ENCODE measurements at places on chromosomes 5 and 9.

- no peak for DNase-seq
Measured at GRCh38 chr5:164336906-164337305, 831.5 kb downstream of the MAT2B start.

DNA sequence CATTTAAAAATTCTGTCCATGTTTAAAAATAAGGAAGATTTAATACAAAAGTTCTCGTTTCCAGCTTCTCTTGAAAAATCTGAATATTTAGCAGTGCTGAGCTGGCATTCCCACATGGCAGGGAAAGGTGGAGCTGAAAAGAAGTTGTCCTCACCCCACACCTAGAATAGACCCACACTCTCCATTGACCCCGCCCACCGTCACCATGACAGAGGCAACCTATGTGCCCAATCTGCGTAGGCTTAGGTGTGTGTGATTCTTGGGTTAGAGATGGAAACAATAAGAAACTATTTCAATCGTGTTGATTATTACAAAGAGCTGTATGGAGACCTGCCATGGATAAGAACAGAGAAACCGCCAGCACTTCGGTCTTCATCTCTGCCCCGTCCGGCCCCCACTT is 8.9 kb upstream of the STK32A start:
- DNase-seq = no peak

DNA sequence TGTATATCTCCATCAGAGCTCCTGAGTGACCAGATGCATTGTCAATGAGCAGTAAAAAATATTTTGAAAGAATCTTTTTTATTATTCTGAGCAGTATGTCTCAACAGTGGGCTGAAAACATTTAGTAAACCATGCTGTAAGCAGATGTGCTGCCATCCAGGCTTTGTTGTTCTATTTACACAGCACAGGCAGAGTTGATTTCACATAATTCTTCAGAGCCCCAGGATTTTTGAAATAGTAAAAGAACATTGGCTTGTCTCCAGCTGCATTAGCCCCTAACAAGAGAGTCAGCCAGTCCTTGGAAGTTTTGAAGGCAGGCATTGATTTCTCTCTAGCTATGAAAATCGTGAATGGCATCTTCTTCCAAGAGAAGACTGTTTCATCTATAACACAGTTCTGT is 25.2 kb upstream of the ENTREP1 start:
- no peak for DNase-seq

DNA sequence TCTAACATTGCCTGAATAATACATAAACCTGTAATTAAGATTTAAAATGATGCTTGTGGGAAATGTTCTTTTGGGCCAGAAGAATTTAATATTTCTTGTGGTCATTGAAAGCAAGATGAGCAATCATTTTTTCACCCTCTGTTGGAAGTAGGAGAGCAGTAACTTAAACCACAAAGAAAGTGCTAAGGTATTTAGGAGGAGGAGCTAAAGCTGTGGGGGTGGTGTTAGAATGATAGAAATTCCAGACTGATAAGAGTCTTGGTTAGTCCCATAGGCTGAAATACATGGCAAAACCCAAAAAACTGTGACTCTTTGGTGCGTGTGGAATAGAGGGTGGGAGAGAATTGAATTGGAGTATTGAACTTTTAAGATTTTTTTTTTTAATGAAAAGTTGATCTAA is 247.0 kb downstream of the YTHDC2 start:
- no peak for DNase-seq

DNA sequence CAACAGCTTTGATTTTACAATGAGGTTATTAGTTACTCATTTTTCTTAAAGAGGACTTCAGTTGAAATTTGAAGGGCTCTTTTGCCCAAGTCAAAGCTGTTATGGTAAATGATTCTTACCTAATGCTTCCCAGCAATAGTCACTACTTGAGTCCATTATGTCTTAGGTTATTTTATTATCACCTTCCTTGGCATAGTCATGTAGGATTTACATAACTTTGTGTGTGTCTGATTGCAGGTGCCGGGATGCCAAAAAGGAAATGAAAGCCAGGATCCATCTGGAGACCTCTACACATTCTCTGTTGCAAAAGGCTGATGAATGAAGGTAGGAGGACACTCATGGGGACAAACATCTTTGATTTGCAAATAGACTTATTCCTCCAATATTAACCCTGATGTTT is 38.8 kb upstream of the PLPPR1 start:
- DNase-seq = no peak

DNA sequence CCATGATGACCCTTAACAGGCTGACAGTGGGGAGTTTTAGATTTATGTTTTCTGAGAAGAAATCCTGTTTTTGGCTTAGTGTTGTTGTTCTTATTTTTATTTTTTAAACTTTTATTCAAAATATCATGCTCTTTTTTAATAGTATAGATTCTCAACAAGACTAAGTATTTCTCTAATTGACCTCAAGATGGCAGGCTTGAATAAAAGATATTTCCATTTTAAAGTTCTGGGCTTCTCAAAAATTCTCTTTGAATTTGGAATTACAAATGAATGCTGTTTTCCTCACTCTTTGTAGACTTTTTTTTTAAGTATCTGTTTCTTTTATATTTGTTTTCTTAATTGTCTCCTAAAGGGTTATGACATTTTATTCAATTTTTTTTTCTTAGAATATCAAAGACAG is 50.0 kb upstream of the SH3GL2 start:
- no peak for DNase-seq

- DNase-seq = no peak
Measured at GRCh38 chr5:90810211-90810610, 251.6 kb downstream of the ADGRV1 start.

- DNase-seq = no peak
Measured at GRCh38 chr5:92505145-92505544, 1075.9 kb downstream of the NR2F1-AS1 start.

DNA sequence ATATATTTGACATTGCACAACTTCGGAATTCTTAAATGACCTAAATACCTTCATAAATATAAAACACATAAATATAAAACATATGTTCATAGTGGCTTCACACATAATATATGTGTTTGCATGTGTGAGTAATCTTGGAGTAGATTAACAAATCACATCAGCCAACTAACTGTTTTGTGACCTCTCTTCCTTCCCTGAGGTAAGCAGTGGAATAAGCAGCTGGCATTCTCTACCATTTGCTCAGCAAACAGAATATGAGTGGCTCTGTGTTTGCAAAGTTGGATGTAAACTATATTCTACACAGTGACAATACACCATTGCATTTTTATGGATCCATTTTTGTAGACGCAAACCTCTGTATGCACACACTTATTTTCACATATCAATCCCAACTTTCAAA is 189.9 kb downstream of the ACER2 start:
- no peak for DNase-seq
